ENCODE measurements at places on chromosomes 11 and 22. TPM values are rescaled to one million over a fixed set of nuclear protein-coding genes. Genes with fewer than 3 reads are reported as not detected.

Gene IFITM10
- total RNA-seq: 1.2 TPM

Gene VPREB1
- not detected for total RNA-seq

Gene CLMP
- 0.91 TPM for total RNA-seq

Gene TRIM51
- total RNA-seq: not detected

Gene OR8B3
- total RNA-seq: not detected

Gene CDC42BPG
- total RNA-seq: 0.42 TPM

Gene MPZL3
- 23.9 TPM for total RNA-seq

Gene C1QTNF5
- not detected for total RNA-seq

Gene SAA1
- not detected for total RNA-seq

Gene HPX
- total RNA-seq: not detected

Gene PLA2G3
- not detected for total RNA-seq

Gene MS4A15
- not detected for total RNA-seq

Gene SIK2
- total RNA-seq: 7.9 TPM

Measured in T-helper 1 cell treated with Interleukin-12 subunit alpha and Interleukin-12 subunit beta and Interleukin-4 antibody, amounts not matched to agents 30 ng/mL and 1 ng/mL, for 36 hours (primary cell).